ENCODE measurements at places on chromosomes 1 and 21. TPM values are rescaled to one million over a fixed set of nuclear protein-coding genes. Genes with fewer than 3 reads are reported as not detected.

The MYOG gene
- not detected for total RNA-seq

The AKNAD1 gene
- total RNA-seq = not detected

DNA sequence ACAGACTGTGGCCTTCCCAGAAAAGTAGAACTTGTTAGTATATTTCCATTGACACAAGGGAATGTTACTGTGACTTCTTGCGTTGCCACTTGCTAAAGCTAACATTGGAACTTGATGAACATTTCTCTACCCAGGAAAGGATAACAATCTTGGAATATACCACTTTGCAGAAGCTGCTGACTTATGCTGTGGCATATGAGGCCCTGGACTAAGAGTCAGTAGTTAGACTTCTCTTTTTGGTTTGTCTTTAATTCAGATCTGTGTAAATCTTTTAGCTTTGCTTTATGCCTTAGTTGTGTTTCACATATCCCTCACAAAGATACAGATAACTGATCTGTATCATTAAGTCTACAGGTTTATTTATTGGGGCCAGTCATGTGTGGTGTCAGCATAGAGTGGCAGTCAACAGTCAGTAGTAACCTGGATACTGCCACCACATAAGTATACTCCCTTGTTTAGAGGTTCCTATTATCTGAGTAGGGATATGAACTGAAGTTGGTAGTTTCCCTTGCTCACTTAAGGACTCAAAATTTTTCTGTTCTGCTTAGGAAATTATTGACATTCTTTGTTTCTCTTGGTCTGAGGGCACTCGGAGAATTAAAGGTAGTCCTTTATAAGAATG lies 14.7 kb downstream of the RNF2 start:
- H3K4me3 ChIP-seq = no peak overlapping the region
- no peaks in the 10 kb centered on the region for H3K27me3 ChIP-seq

GRCh38 chr1:37622131-37622530 lies 12.6 kb downstream of the RSPO1 start:
- H3K27me3 ChIP-seq = no peaks in the 10 kb centered on the region
- H3K36me3 ChIP-seq = no peaks in the 10 kb centered on the region
- no peaks in the 10 kb centered on the region for H3K4me1 ChIP-seq
- H3K4me3 ChIP-seq = no peak overlapping the region

GRCh38 chr1:44380666-44381177 lies 24.3 kb upstream of the RNF220 start:
- H3K36me3 ChIP-seq = no peaks in the 10 kb centered on the region
- H3K4me3 ChIP-seq = no peak overlapping the region
- no peak for DNase-seq
- no peak overlapping the region for H3K27ac ChIP-seq

DNA sequence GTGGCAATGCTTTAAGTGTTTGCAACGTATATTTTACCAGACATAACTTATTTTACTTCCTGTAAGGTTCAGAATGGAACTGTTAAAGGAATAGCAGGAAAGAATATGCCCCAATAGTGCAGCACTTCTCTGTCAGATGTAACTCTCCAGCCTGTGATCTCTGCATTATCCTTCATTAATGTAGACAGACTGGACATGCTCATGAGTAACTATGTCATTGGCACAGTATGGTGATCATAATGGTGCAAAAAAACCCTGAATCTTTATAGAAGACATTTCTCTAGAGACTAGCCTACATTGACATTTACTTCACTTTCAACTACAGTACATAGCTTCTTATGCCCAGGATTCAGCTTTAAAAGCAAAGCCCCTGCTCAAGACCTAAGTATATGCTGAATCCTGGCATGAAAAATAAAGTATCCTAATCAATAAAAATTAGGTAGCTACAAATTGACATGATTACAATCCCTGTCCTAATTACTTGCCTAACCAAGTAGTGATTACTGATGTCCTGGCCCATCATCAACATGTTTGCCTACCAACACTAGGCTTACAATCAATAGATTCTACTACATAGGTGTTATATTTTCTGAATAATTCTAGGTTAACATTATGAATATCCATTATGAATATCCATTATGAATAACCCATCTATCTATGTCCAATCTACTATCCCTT lies 13.9 kb downstream of the COX20 start:
- DNase-seq = no peak
- H3K27me3 ChIP-seq = no peaks in the 10 kb centered on the region
- H3K4me1 ChIP-seq = 0 out of 2 replicates have a peak, but pooled peaks cover 5% of the 10 kb centered on the region
- H3K27ac ChIP-seq = peak overlapping the region; percentile 13

GRCh38 chr1:113683384-113684152 lies 75.7 kb downstream of the PHTF1 start:
- H3K36me3 ChIP-seq = no peaks in the 10 kb centered on the region
- H3K27ac ChIP-seq = no peak overlapping the region
- no peak for DNase-seq
- no peaks in the 10 kb centered on the region for H3K4me1 ChIP-seq
- H3K27me3 ChIP-seq = no peaks in the 10 kb centered on the region

- H3K36me3 ChIP-seq = no peaks in the 10 kb centered on the region
- DNase-seq = no peak
- no peaks in the 10 kb centered on the region for H3K27me3 ChIP-seq
- no peak overlapping the region for H3K27ac ChIP-seq
- no peak overlapping the region for H3K4me3 ChIP-seq
These were observed 259.6 kb upstream of the RRP15 start for GRCh38 chr1:218025454-218025853.

GRCh38 chr1:211133836-211134669 lies at the start of gene KCNH1:
KCNH1 (minus strand) TSS chr1:211134148; CDS start chr1:211133945, 203 bp downstream.
- H3K27me3 ChIP-seq = no peaks in the 10 kb centered on the region
- H3K4me1 ChIP-seq = no peaks in the 10 kb centered on the region
- DNase-seq = peak; percentile 65
- no peak within 1 kb of the TSS for H3K27ac ChIP-seq

DNA sequence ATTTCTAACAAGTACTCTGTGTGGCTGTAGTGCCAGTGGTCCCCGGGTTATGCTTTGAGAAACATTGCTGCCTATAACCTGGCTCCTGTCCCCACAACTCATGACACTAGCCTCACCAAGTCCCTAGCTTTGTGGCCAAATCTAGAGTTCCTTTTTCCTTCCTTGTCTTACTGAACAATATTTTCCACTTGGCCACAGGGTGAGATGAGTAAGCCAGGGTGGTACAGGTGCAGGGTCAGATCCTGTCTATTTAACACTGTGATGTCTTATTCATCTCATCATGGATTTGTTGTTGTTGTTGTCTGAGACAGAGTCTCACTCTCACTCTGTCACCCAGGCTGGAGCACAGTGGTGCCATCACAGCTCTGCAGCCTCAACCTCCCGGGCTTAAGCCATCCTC lies 18.6 kb downstream of the ARMH1 start:
- no peaks in the 10 kb centered on the region for H3K27me3 ChIP-seq
- DNase-seq = no peak
- no peak overlapping the region for H3K4me3 ChIP-seq
- no peaks in the 10 kb centered on the region for H3K4me1 ChIP-seq
- H3K36me3 ChIP-seq = no peaks in the 10 kb centered on the region
